Stimulated activated CD4-positive, alpha-beta T cell treated with anti-CD3 and anti-CD28 coated beads, TNF-alpha, amount 100 ng/mL, for 48 hours (primary cell): ENCODE measurements at places on chromosomes 2 and 18.

- no peak for DNase-seq
These were observed 96.9 kb upstream of the MGAT4A start for GRCh38 chr2:98827625-98828368.

GRCh38 chr2:890214-890613, 60.4 kb upstream of the SNTG2 start:
- no peak for DNase-seq

DNA sequence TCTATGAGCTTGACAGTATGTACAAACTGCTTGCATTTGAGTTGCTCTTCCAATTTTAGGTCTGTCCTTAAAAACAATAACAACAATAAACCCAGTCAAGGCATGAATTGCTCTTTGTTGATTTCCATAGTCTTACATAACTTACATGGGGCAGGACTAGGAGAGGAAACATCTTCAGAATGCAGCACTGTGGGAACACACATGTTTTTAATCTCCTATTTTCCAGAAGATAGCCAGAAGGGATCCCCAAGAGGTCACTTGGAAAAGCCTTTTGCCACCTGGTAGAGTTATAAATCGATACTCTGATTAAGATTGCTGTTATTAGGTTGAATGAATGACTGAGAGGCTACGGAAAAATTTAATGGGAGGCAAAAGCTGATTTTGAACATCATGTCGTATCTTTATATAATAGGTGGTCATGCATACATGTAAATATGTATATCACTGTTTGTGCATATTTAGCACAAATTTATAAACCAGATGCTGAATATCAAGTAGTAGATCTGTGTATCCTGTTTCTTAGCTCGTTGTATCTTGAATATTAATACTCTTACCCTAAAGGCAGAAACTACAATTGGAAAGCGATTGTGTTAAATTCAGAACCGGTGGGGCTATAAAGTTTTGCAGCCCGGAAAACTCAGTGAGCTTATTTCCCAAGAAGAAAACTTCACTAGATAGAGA, 479.4 kb upstream of the TCF4 start:
- DNase-seq, result no peak

DNA sequence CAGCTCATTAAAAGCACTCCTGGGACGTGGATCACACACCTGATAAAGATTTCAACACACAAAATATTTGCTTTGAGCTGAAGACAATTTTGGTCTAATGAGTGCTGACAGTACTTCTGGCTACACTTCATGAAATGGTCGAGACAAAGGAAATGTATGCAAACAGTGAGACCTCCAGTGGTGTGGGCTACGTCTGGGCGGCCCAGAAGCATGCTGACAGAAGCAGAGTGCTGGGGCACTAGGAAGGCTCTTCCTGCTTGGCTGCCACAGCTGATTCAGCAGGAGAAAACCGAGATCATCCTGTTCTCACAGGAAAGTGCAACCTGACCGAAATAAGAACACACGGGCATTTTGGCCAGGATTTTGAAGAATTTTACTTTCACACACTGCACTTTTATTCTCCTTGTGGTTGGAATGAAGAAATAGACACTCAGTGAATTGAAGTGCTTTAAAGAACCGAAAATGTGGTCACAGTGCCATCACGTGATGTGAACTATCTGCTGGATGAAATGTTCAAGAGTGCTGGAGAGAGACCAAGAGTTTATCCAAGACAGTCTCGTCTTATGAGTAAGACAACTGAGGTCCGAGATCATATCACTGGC, 149.5 kb downstream of the CCBE1 start:
- DNase-seq, result no peak

- DNase-seq, result no peak
These were observed 58.9 kb downstream of the EML4 start for GRCh38 chr2:42228101-42228500.

GRCh38 chr2:99772591-99773331, 282.9 kb upstream of the REV1 start:
- DNase-seq, result no peak
